Mesothelial cell of epicardium (in vitro differentiated cells): ENCODE measurements at places on chromosomes 11 and 22.

- no peak overlapping the region for H3K27ac ChIP-seq
- H3K27me3 ChIP-seq: no peaks in the 10 kb centered on the region
- H3K4me1 ChIP-seq: peaks cover 43% of the 10 kb centered on the region
- DNase-seq: no peak
- no peak overlapping the region for H3K4me3 ChIP-seq
- H3K36me3 ChIP-seq: no peaks in the 10 kb centered on the region
Measured at GRCh38 chr22:44683237-44683636, 18.8 kb upstream of the PRR5 start.

- H3K36me3 ChIP-seq: no peaks in the 10 kb centered on the region
- no peak overlapping the region for H3K4me3 ChIP-seq
- no peak overlapping the region for H3K27ac ChIP-seq
- no peak for DNase-seq
- no peaks in the 10 kb centered on the region for H3K27me3 ChIP-seq
Measured at GRCh38 chr11:107157809-107158187, 139.5 kb upstream of the GUCY1A2 start.

- no peak for DNase-seq
- H3K36me3 ChIP-seq: no peaks in the 10 kb centered on the region
- peaks cover 58% of the 10 kb centered on the region for H3K27me3 ChIP-seq
- peaks cover 12% of the 10 kb centered on the region for H3K4me1 ChIP-seq
Measured at GRCh38 chr22:26993886-26994285, 336.5 kb downstream of the MIAT start.

GRCh38 chr22:32587449-32587848 lies 112.8 kb downstream of the FBXO7 start:
- peaks cover 2% of the 10 kb centered on the region for H3K4me1 ChIP-seq
- H3K36me3 ChIP-seq: no peaks in the 10 kb centered on the region
- no peak for DNase-seq
- H3K27me3 ChIP-seq: no peaks in the 10 kb centered on the region

- no peak overlapping the region for H3K4me3 ChIP-seq
- H3K27me3 ChIP-seq: peaks cover 15% of the 10 kb centered on the region
- DNase-seq: no peak
- no peak overlapping the region for H3K27ac ChIP-seq
- H3K4me1 ChIP-seq: peaks cover 37% of the 10 kb centered on the region
Measured at GRCh38 chr11:41400819-41401382, 58.6 kb downstream of the LRRC4C start.

- H3K36me3 ChIP-seq: peaks cover 37% of the 10 kb centered on the region
- no peak overlapping the region for H3K4me3 ChIP-seq
- no peak overlapping the region for H3K27ac ChIP-seq
- no peak for DNase-seq
- H3K27me3 ChIP-seq: no peaks in the 10 kb centered on the region
Measured at GRCh38 chr11:36672815-36673450, 74.9 kb upstream of the RAG2 start.

- H3K27me3 ChIP-seq: peaks cover 4% of the 10 kb centered on the region
- no peak overlapping the region for H3K27ac ChIP-seq
- H3K36me3 ChIP-seq: peaks cover 3% of the 10 kb centered on the region
- DNase-seq: no peak
- H3K4me3 ChIP-seq: no peak overlapping the region
- peaks cover 2% of the 10 kb centered on the region for H3K4me1 ChIP-seq
Measured at GRCh38 chr11:4466131-4466870, 16.1 kb upstream of the OR52K1 start.

DNA sequence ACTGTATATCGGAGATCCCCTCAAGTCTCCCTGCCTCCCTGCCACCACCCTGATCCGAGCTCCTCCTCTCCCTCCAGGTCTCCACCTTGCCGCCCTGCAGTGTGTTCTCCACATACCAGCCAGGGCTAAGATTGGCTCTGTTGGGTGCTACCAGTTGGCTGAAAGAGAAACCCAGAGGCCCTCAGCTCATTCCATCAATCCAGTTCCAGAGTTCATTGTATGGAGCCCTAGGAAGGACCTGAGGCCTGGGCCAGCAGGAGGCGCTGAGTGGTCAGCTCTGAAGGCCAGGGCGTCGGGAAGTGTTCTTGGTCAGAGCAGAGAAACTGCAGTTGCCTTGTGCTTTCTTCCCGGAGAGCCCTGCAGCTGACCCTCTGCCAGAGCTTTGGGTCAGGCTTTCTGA lies 2.2 kb upstream of the TOP3B start:
- H3K4me1 ChIP-seq: peaks cover 17% of the 10 kb centered on the region
- no peak for DNase-seq
- peaks cover 15% of the 10 kb centered on the region for H3K27me3 ChIP-seq

GRCh38 chr22:46539169-46539568 lies 1.7 kb upstream of the CELSR1 start:
- peaks cover 9% of the 10 kb centered on the region for H3K36me3 ChIP-seq
- peak overlapping the region; percentile 60 for H3K4me3 ChIP-seq
- H3K27me3 ChIP-seq: peaks cover 53% of the 10 kb centered on the region
- no peak for DNase-seq
- H3K4me1 ChIP-seq: peaks cover 17% of the 10 kb centered on the region
- H3K27ac ChIP-seq: no peak overlapping the region
